ENCODE measurements at places on chromosomes 2 and 18.

DNA sequence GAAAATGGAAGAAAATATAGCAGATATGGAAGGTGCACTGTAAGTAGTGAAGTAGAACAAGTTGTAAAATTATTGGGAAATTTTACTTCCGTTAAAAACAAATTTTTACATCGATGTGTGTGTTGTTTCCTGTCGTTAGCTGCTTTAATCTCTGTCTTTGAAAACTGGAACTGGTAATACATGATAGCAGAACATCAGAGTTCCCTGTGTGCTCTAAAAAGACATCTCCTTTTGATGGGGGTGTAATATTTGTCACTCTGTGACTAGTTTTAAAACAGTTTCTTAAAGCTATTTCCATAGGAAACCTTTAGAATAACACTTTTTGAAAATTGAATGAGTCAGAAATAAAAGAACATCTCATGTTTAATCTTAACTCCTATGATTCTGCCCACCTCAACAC, 43.5 kb downstream of the COX7A2L start:
- DNase-seq = no peak

DNA sequence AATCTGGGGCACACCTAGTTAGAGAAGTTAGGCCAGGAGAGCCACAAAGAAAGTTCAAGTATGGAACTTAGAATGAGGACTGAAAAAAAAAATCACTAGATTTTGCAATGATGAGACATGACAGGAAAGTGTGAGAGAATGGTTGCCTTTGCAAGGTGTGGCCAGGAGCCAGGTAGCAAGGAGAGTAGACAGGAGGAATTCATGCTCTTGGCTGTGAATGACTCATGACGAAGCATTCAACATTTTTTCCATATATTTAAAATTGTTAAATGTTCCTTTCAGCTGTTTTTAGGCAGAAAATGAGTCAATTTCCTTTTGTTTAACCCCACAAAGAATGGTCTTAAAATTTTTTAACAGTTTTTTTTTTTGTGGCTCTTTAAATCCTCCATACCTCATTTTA, 636.9 kb downstream of the PLCL1 start:
- DNase-seq = no peak

DNA sequence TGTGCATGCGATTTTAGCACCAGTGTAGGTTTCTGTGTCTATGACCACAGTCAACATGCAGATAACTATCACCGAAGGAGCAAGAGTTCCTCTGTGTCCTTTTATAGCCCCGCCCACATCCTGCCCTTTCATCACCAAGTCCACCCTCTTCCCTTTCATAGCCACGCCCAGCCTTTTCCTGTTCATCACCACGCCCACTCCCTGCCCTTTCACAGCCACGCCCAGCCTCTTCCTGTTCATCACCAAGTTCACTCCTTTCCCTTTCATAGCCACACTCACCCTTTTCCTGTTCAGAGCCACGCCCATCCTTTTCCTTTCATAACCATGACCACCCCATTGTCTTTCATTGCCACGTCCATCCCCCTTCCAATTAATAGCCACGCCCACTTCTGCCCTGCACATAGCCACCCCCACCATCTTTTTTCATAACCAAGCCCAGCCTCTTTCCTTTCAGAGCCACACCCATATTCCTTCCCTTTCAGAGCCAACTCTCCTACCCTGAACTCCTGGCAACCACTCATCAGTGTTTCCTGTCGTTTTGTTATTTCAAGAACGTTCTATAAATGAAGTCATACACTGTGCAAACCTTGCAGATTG, 273.9 kb downstream of the MYT1L start:
- DNase-seq = peak; percentile 33

DNA sequence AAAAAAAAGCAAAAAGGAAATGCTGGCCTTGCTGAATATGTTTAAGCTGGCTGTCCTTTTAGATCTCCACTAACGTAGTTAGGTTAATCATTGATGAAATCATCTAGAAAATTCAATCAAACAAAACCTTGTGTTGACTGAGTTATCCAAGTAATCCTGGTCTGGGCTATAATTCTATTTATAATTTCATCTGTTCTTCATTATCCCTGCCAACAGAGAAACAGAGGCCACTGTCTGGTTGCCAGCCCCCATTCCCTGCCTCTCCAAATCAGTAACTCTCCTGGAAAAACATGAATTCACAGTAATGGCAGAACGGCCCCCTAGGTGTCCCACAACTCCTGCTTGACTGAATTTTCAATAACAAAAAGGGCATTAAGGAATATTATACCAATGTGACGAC, 24.6 kb downstream of the DOCK10 start:
- DNase-seq = no peak

GRCh38 chr2:59746291-59746690, 807.2 kb downstream of the BCL11A start:
- DNase-seq = no peak

Data from stimulated activated CD4-positive, alpha-beta T cell treated with anti-CD3 and anti-CD28 coated beads, Interleukin-12 subunit alpha, Interleukin-12 subunit beta, amount 100 ng/mL, for 24 hours (primary cell).